ENCODE measurements at places on chromosomes 2 and 18.

GRCh38 chr2:41934329-41934958 lies 113.4 kb upstream of the PKDCC start:
- no peak for DNase-seq

GRCh38 chr2:79612999-79613398 lies 100.1 kb downstream of the CTNNA2 start:
- DNase-seq = no peak

DNA sequence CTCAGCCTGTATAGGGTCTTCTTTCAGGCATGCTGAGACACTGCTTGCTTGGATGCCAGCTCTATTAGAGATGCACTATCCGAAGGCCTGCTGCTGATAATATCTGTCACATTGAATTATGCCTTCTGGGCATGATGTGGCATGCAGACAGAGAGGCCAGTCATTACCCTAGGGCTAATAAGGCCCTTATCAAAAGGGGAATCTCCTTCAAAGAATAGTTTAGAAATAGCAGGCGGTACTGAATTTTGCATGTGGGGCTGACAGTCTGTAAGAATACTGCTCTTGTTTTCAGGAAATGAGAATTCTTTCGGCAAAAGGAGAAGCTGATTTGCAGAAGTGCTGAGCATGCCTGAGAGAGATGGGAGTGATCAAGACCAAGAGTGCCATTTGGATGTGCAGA lies 13.1 kb upstream of the LHCGR start:
- DNase-seq = no peak

GRCh38 chr18:44590956-44591670 lies 89.6 kb upstream of the SETBP1 start:
- DNase-seq = no peak

- DNase-seq = no peak
These were observed 143.7 kb downstream of the IRS1 start for GRCh38 chr2:226655871-226656270.

GRCh38 chr18:6221602-6222014 lies 193.1 kb downstream of the L3MBTL4 start:
- no peak for DNase-seq

- DNase-seq = no peak
These were observed 35.1 kb downstream of the DCAF17 start for GRCh38 chr2:171469176-171469575.

- DNase-seq = no peak
These were observed 493.6 kb upstream of the SPHKAP start for GRCh38 chr2:228675091-228675490.

DNA sequence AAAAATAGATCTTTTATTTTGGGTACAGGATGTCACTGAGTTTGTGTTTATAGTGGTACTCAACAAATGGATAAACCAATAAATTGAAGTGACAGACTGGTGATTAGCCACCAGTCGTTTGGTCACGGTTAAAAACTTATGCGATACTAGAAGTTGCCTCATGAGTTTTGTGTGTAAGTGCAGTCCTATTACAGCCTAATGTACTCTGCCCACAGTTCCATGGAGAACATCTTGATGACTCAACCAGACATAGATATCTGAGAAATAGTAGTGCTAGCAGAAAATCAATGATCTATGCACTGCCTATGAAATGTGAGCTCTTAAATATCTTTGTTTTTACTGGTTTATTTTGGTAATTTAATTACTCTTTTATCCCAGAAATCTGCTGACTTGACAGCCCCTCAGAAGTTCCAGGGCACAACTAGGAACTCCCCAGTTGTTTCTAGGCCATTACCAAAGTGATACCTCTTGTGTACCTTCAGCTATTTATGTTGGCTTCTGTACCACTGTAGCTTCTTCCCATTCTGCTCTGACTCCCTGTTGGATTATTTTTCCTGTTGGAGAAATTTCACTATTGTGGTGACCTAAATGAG lies 209.1 kb upstream of the KCNJ3 start:
- no peak for DNase-seq

DNA sequence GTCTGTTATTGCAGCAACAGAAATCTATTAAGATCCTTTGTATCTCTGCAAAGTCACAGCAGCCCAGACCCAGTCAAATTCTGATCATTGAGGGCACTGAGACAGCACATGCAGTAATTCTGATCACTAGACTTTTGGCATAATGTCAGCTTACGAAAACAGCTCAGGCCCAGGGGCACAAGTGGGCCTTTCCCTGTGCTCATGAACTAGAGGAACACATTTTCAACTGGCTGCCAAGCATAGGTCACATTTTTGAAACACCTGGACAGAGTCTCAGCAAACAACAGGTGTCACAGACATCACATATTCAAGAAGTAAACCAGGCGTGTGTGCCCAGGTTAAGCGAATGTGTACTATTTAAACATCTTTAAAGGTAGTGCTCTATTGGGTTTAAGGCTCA lies 13.7 kb downstream of the DOCK10 start:
- no peak for DNase-seq

DNA sequence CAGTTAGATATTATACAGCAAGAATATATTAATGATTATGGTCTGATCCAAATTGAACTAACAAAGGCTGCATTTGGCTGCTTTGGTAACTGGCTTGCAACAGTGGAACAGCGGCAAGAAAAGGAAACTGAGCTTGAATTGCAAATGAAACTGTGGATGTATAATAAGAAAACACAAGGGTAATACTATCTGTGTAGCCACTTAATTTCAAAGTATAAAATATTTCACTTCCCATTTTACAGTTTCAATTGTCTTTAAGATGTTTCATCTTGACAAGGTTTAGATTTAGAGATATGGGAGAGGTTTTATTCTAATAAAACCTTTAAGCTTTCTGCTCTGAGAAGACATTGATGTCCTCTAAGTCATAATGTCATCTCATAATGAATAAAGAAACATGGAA lies 23.8 kb downstream of the WDR75 start:
- DNase-seq = no peak

GRCh38 chr2:118185210-118186109 lies 97.2 kb downstream of the INSIG2 start:
- DNase-seq = no peak

GRCh38 chr2:123453772-123454171 lies 571.3 kb upstream of the CNTNAP5 start:
- no peak for DNase-seq

DNA sequence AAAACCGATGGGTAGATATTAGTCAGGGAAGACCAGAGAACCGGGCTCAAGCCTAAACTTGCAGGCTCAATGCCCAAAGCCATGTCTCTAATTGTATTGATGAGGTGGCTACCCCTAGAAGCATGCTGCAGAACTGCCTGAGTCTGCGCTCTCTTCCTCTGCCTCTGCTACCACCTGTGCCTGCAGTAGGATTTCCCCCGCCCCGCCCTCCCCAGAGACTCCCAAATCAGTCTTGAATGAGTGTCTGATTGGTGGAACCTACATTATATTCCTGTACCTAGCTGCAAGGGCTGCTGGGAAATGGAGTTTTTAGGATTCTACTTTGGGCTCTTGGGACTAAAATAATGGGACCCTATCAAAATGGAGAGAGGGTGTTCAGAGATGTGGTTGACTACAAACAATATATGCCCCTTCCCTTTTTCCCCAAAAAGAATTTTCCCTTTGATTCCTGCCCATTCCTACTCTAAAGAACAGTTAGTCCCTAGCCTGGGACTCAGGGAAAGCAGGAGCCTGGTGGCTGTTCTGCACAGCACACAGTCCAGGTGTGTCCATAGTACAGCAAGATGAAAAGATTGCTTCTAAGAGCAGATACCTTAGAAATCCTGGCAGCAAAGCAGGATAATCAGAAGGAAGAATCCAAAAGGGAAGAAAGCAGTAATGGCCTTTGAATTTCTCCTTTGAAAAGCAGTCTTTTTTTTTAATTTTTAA lies 12.5 kb downstream of the GRP start:
- DNase-seq = no peak

- no peak for DNase-seq
These were observed 111.8 kb downstream of the UGGT1 start for GRCh38 chr2:128202791-128203190.

GRCh38 chr18:44774191-44774590 lies 93.5 kb downstream of the SETBP1 start:
- DNase-seq = no peak

GRCh38 chr2:166384774-166385173 lies 9.0 kb upstream of the SCN9A start:
- no peak for DNase-seq

- no peak for DNase-seq
These were observed 38.1 kb upstream of the OTOS start for GRCh38 chr2:240178564-240178963.

GRCh38 chr2:168490015-168490874 lies 34.2 kb downstream of the CERS6 start:
- no peak for DNase-seq

GRCh38 chr2:58545300-58546280 lies 304.5 kb upstream of the FANCL start:
- no peak for DNase-seq

DNA sequence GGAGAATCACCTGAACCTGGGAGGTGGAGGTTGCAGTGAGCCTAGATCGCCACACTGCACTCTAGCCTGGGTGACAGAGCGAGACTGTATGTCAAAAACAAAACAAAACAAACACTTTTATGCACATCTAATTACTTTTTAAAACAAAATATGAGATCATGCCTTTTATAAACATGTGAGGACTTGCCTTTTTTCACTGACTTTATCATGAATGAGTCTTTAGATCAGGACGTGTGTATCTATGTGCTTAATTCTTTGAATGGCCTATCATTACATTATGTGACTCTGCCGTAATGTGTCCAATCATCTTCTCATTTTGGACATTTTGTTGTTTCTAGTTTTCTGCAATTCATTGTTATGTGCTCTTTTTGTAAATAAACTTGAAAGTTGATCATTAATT lies 58.7 kb downstream of the FAM117B start:
- no peak for DNase-seq

DNA sequence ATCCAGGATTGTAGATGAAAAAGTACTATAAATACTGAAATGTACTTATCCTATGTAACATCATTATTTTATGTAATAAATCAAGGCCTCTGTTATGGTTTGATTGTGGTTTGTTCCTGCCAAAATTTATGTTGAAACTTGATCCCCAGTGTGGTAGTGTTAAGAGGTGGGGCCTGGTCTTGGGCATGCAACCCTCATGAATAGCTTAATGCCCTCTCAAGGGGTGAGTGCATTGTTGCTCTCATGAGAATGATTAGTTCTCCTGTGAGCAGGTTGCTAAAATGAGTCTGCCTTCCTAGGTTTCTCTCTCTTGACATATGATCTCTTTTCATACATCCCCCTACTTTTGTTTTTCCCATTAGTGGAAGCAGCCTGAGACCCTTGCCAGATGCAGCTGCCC lies 915.4 kb downstream of the TSN start:
- DNase-seq = no peak

DNA sequence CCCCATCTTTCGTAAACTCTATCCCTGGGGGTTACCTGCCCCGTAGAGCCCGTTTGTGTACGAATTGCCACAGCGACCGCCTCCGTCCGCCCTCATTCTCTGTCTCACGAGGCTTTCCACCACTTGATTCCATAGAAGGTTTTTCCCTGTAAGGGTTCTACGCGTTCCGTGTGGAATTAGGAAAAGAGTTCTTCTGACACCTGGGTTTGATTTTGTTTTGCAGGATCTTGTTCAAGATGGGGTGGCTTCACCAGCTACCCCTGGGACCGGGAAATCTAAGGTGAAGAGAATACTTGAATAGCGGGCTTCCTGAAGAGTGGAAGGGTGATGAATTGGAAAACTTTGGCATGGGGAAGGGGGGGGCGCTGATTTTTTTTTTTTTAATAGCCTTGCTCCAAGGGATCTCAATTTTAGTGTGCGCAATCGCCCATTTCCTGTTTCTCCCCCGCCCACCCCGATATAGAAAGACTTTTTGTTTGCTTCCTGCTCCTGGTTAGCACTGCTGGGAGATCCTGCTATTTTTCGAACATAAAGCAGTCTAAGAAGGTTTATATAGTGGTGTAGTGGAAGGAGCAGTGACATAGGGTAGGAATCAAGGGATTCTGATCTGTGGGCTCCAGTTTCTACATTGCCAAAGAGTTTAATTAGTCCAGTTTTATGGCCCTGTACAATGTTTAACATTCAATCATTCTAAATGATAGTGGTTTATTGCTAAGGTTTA lies 564 bp downstream of the GCC2 start:
- no peak for DNase-seq

DNA sequence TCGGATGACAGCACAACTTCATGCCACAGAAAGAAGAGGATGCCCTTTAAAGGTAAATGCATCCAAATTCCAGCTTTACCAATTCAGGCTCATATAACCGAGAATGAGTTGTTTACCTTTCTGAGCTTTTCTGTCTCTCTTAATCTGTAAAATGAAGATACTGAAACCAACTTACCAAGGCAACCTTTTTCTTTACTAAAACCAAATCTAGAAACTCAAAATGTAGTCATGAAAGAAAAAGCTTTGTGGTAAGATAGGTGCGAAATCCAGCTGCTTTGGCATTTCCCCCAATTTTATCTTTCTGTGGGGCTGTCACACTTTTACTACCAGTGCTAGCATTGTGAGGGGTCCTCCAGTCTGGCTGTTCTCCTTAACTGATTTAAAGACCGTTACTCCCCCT lies 240.4 kb downstream of the IKZF2 start:
- no peak for DNase-seq

DNA sequence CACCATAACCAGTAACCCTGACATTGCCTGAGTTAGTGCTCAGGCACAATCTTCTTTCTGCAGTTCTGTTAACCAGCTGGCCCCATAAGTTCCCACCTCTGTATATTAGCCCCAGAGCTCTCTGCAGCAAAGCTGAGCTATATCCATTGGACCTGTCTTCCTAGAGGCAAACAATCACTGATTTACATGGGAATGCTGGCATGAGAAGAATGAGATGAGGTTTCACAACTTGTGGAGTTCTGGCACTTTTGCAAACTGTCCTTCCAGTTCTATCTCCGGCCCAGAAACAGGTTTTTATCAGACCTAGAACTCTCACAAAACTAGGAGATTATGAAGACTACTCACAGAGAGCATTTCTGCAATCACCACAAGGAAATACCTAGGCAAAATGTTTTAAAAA lies 7.9 kb upstream of the CCBE1 start:
- DNase-seq = no peak

- DNase-seq = no peak
These were observed 91.2 kb upstream of the ARL4C start for GRCh38 chr2:234588054-234588430.

- DNase-seq = no peak
These were observed 40.3 kb upstream of the AFF3 start for GRCh38 chr2:100182494-100183361.

GRCh38 chr2:195279840-195280427 lies 377.1 kb upstream of the SLC39A10 start:
- no peak for DNase-seq

- no peak for DNase-seq
These were observed 23.1 kb downstream of the STARD7 start for GRCh38 chr2:96185516-96185915.

- DNase-seq = no peak
These were observed 124.2 kb upstream of the ZNF516 start for GRCh38 chr18:76619261-76619620.

GRCh38 chr2:24912986-24913385 lies 7.1 kb downstream of the ADCY3 start:
- DNase-seq = no peak
